ENCODE measurements at places on chromosomes 5 and 9. TPM values are rescaled to one million over a fixed set of nuclear protein-coding genes. Genes with fewer than 3 reads are reported as not detected.

DNA sequence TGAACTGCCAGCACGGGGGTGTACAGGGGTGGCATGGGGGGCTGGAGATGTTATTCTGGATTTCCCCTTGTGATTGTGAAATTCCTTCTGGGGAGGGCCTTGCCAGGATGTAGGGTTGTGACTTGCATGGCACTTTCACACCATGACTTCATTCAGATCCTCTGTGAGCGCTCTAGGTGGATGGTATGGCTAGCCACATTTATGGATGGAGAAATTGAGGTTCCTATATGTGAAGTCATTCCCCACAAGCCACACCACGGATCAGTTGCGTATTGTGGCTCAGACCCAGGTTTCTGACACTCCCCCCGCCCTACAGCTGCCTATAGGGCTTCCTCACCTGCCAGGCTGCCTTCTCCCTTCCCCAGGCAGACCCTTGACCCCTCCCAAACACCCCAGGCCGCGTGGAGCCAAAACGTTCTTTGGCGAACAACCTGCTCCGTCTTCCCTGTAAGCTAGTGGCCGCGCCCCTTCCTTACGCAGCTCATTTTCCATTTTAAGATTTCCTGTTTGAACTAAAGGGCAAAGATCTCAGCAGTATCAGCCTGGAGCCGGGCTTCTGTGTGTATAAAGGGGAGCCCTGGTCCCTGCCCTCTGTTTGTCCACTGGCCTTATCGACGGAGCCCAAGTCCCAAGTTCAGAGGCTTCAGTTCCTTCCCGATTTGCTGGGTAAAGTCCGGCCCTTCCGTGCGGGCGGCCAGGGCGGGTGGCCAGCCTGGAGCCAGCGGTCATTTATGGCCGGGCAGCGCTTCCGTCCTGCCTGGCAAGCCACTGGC, 97.8 kb upstream of the KLF4 start:
- DNase-seq = no peak

DNA sequence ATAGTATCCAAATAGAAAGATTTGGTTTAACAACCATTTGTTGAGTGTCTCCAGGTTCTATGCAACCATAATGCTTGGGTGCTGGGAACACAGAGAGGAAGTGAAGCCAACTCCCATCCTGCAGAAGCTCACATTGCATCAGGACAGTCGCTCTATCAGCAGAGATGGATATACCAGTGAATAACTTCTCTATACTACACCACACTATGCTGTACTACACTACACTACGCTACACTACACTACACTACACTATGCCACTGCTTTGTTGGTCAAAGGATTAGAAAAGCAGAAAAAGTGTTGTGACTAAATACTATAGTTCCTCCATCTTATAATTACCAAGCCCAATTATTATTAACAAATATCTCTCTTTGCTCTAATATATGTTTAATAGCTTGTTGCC, 89.2 kb upstream of the PRRC1 start:
- DNase-seq = no peak

CBY3 gene
- 1.4 TPM for polyA plus RNA-seq

GRCh38 chr5:168660691-168661090, 81.5 kb upstream of the PANK3 start:
- DNase-seq = no peak

STRBP gene
- 51.6 TPM for polyA plus RNA-seq

DNA sequence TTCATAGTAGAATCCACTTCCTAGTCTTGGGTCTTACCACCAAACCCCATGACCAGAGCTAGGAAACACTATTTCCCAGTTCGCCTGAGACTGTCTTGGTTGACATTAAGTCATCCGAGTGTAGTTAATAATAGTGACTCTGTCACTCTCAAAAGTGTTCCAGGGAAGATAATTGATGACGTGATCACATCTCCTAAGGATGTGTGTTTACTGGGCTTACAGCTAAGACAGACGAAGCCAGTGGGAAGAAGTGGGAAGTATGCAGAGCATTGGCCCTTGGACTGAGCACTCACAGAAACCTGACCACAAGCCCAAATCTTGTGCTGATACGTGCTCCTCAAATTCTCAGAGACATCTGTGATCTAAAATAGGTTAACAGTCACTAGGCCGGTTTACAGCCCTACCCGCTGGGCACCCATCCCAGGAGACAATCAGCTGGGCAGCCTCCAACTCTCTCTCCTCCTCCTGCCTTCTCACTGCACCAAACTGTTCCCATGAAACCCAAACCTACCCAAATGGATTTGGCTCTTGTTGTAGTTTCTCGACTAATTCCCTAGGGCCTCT, 316.6 kb downstream of the TLE1 start:
- no peak for DNase-seq
